ENCODE measurements at places on chromosomes 5 and 9.
A peak's percentile ranks its signal among the peaks of the same experiment; 100 is the strongest.

DNA sequence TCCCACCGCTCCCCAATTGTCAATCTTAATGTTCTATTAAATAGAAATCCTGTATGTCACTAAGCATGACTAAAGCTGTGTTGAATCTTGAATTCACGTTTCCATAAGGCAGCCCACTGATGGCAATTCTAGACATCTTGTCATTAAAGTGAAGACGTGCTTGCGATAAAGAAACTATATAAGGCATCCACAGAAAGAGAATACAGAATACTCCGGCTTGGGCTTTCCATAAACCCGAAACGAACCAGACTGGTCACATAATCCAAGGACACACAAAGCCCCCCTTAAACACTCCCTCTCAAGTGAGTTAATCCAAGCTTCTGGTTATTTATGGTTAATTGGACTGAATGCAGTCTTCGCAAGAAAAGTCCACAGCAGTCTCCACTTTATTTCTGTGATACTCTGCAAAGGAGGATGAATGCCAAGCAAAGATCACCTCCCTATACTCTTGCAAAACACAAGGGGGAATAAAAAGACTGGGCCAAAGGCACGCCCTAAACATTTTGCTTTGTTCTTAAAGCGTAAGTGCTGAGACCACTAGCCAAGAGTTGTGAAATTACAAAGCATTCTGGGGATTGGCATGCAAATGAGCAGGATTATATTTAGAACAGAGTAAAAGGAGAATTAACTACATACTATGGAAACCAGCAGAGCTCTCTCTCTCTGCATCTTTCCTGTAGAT is 54.7 kb downstream of the DPYSL3 start:
- no peak for DNase-seq

DNA sequence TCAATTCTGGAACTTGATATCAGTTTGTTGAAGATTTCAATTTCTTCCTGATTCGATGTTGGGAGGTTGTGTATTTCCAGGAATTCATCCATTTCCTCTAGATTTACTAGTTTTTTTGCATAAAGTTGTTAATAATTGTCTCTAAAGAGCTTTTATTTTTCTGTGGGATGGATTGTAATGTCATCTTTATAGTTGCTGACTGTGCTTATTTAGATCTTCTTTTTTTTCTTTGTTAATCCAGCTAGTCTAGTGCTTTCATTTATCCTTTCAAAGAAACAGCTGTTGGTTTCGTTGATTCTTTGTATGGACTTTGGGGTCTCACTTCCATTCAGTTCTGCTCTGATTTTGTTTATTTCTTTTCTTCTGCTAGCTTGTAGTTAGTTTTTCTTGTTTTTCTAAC is 302.0 kb upstream of the DMAC1 start:
- no peak for DNase-seq

GRCh38 chr9:135572233-135572632 is 10.7 kb downstream of the PAEP start:
- DNase-seq = no peak

- DNase-seq = no peak
Measured at GRCh38 chr9:114221706-114222465, 66.5 kb downstream of the COL27A1 start.

DNA sequence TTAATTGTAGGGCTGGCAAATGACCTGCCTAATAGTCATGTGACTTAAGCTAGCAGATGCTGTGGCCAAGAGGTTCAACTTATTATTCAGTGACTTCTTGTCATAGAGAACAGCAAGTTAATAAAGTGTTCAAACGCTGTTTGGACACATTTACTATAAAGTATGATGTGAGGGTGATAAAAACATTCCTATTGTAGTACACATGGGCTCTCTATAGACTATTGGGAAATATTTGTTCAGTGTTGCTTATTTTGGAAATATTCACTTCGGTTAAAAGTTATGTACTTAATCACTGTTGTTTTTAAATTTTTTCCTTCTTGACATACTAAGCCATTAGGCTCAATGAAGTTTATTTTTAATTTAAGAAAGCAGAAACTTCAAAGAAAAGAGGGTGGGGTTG is 345.0 kb downstream of the NNT start:
- DNase-seq = no peak

- DNase-seq = peak; percentile 71
Measured at GRCh38 chr5:89313044-89313443, 430.1 kb upstream of the MEF2C start.

- DNase-seq = no peak
Measured at GRCh38 chr5:1051366-1051720, 42.7 kb downstream of the NKD2 start.

DNA sequence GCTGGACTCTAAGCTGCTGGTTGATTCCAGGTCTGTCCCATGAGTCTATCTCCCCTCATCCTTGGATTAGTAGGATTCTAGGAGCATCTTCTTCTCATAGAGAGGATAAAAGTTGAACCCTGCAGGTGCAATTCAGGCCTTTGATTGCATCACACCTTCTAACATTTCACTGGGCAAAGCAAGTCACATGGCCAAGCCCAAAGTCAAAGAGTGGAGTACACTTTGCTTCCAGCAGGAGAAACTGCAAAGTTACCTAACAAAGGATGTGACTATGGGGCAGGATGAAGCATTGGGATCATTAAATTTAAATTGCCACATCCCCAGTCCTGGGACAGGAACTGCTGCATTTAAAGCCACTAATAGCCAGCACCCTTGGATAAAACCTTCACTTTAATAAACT is 51.0 kb upstream of the EGFLAM start:
- DNase-seq = peak; percentile 31

DNA sequence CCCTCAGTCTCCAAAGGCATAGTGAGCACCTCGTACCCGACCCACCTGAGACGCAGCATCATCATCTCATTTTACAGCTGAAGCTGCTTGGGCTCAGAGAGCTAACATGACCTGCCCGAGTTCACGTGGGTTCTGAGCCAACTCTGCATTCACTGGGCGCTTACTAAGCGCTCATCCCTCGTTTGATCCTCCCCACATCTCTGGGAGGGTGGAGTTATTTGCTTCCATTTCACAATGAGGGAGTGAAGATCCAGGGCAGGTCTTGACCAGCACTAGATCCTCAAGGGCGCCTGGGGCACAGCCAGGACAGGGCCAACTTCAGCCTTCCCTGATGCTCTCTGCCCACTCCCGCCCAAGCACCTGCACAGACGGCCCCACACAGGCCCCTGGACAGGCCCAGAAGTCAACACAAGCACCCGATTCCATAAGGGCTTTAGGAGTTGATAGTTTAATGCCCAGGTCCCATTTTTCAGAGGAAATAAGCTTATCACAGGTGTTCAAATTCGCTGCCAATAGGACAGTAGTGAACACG is 80.8 kb downstream of the HRH2 start:
- DNase-seq = no peak

DNA sequence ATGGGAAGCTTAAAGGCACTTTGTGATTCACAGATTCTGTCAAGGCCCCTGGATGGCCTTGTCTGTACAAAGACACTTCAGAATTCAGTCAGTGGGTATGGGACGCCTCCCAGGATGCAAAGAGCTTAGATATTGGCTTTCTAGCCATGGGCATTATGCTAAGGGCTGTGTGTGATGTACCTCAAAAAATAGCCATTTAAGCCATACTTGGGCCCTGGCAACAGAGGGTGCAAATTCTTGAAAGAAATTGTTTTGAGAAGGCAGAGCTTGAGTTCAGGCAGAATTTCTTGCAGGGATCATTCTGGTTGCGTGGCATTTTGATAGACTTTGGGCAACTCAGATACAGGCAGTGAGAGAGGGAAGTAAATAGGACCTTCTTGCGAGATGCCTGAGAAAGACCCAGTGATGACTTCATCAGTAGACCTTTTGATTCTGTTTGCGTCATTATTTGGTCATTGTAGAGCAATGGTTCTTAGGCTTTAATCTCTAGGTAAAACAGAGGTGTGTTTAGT is 3.9 kb downstream of the CYFIP2 start:
- no peak for DNase-seq

GRCh38 chr9:75941577-75942311 is 51.3 kb downstream of the PCSK5 start:
- DNase-seq = no peak

GRCh38 chr5:60888359-60889061 is 44.4 kb upstream of the ELOVL7 start:
- DNase-seq = no peak

- DNase-seq = no peak
Measured at GRCh38 chr5:34998058-34998789, 49.5 kb downstream of the AGXT2 start.

GRCh38 chr5:97635553-97635952 is 452.5 kb upstream of the RIOK2 start:
- no peak for DNase-seq

DNA sequence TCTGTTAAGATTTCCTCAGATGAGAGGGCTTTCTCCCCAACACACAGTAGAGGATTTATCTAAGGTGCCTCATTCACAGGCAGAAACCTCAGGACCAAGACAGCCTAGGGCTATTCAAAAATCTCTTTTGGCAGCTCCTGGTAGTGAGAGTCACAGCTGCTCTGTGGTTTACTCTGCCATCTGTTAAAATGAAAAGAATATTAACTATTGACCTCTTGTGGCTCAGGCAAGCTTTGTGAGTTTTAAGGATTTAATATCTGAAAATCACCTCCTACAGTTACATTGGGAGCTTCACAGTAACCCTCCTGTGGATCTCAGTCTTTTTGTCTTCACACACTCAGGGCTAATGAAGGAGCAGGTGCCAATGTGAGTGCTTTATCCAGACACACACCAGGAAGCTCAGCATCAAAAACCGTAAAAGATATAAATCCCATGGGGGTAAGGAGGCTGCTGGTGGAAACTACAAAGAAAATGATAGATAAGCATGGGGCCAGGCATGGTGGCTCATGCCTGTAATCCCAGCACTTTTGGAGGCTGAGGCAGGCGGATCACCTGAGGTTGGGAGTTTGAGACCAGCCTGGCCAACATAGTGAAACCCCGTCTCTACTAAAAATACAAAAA is 29.7 kb downstream of the PPP1R2B start:
- DNase-seq = no peak

DNA sequence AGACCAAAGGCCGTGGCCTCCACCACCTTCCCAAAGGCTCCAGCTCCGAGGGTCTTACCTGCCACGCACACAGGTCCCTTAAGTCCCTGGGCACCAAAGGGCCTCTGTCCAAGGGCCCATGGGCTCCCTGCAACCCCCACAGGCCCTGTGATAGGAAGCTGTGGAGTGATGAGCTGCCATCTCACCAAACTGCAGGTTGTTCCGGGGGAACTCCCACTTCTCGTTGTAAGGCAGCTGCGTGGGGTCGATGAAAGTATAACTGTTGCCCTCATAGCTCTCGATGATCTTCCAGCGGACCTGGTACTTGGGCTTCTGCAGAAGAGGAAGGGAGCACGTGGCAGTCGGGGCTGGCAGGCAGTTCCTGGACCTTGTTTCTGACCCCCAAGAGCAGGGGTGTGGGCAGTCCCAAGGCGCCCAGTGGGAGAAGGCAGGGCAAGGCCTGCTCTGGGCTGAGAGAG is 24.8 kb downstream of the CSF1R start:
- no peak for DNase-seq

DNA sequence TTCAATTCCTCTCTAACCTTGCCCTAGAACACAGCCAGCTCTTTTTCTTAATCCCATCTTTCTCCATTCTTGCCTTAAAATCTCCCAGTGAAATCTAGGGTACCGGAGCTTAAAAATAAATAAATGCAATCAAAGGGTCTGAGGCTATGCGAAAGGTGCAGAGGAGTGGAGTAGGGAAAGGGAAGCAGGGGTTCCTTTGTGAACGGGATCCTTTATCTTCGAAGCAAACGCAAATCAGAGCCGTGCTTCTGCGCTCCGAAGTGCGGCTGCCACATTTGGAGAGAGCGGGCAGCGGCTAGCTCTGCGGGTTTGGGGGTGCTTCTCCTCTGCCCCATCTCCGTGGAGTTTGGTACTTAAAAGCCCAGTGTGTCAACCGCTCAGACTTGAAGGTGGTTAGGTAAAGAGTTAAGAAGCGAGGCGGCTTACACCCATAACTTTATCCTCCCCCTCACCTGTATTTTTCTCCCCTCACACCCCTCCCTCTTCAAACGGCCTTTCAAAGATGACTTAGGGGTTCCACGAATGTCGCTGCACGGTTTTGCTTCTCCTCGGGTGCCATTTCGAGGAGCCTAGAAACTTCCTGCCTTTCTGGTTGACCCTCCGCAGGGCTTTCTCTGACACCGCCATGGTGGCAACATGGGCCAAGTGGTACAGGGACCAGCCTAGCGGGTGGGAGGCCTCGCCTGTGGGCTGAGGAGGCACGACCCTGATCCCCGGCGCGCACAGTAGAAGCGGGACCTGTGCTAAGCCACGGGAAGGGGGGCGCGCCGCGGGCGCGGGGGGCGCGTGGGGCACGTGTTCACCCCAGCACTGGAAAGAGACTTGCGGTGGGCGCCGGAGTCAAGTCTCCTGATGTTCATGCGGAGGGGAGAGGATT is 31.7 kb upstream of the NFIB start:
- DNase-seq = no peak

DNA sequence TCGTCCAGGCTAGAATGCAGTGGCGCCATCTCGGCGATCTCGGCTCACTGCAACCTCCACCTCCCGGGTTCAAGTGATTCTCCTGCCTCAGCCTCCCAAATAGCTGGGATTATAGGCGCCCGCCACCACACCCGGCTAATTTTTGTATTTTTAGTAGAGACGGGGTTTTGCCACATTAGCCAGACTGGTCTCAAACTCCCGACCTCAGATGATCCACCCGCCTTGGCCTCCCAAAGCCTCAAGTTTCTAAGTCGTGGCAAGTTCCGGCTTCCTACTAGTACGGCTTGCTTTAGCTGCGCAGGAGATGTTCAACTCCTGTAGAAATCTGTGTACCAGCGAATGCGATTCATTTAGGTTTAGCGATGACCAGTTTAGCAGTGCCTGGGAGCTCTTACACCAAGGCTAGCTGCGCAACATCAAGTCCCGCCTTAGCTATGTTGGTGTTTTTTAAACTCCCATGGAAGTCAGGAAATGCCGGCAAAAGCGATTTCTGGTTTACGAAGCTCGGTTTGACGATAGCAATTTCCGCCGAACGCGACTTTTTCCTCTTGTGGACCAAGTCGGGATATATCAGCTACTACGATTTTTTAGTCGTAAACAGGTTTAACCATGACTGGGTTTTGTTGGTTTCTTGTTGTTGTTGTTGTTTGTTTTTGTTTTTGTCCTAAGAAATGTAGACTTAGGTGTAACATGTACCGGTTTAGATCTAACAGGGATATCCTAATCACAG is 46.4 kb downstream of the ANXA2R start:
- no peak for DNase-seq

All from HCT116 (cell line).